ENCODE measurements at places on chromosomes 7 and 10. TPM values are rescaled to one million over a fixed set of nuclear protein-coding genes. Genes with fewer than 3 reads are reported as not detected.

DNA sequence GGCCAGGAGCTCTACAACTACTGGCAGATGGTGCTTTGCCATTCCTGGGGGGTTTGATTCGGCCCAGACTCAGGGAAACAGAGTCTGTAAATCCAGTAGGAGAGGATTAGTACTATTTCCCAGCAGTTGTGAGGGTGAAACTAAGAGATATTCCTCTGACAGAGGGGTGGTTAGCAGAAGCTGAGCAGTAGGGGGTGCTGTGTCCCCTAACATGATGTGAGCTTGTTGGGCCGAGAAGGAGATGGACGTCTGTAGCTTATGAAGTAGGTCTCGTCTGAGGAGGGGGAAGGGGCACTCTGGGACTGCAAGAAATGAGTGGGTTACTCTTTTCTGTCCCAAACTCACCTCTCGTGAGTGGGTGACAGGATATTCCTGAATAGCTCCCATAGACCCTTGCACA lies 179.2 kb upstream of the MBL2 start:
- DNase-seq, result peak; percentile 41

DNA sequence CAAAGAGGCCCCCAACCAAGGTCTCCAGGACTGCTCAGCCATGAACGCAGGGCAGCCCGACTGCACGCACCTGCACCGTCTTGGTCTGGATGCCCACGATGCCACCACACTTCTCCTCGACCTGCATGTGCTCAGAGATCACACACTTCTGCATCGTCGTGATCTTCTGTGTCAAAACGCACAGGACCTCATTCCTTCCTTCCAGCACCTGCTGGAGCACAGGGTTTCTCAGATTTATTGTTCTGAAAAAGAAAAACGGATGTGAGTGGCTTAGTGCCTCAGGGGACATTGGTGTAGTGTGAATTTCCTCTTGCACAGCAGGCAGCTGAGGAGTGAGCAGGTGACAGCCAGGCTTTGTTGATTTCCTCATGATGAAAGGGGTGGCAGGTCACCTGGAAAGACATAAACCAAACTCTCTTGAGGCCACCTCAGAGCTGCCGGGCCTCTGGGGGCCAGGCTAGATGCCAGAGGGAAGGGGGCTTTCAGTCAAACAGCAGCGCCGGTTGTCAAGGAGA lies 38.2 kb downstream of the GSDME start:
- no peak for DNase-seq

GRCh38 chr7:45132708-45133320 lies 21.3 kb upstream of the TBRG4 start:
- no peak for DNase-seq

- DNase-seq, result no peak
Measured at GRCh38 chr10:124450783-124451057, 885 bp upstream of the NKX1-2 start.

DNA sequence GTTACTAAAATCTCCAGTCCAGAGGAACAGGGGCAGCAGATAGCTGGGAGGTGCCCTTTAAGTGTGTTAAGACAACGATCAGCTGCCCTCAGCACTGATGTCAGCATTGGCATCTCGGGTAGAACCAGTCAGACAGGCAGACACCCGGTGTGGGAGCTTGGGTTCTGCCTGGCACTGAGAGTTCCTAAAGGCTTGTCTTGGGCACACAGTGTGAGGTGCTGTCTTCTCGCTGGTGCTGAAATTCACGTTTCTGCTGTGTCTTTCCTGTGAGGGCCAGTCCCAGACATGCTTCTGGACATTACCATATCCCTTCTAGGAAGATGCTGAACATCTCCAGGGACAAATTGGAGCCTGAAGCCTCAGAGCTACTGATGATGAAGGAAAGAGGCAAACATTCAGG lies 156.2 kb downstream of the DNAJB6 start:
- DNase-seq, result no peak

DNA sequence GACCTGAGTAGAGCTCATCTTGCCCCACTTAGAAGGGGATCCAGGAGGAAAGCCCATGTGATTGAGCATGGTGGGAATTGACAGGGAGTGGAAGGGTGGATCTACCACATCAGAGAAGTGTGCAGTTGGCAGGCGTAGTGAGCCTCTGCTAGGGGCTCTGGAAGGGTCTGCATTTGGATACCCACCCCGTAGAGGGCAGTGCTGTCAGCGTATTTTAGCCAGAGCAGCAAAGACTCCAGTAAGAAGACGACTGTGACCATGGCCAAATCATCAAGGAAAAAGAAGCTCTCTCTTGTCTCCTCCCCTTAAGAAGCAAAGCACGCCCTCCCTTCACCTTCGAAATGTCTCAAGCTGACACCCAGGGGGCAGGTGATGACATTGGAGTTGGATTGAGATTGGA lies 68.8 kb upstream of the INHBA start:
- DNase-seq, result no peak

DNA sequence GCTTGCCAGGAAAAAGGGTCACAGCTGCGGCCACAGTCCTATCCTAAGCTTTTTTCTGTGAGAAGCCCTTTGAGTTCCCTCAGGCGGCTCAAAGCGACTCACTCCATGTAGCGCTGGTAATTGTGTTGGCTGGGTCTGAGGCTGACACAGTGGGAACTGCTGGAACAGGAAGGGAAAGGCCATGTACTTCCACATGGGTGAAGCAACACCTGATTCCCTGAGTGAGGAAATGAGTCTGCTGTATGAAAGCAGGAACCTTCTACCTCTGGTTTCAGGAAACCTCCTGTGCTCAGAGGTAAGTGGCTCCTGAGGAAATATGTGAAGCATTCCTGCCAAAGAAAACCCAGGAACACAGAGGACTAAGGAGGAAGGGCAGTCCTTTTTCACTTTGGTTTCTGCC lies 734.6 kb upstream of the SORCS1 start:
- no peak for DNase-seq

DNA sequence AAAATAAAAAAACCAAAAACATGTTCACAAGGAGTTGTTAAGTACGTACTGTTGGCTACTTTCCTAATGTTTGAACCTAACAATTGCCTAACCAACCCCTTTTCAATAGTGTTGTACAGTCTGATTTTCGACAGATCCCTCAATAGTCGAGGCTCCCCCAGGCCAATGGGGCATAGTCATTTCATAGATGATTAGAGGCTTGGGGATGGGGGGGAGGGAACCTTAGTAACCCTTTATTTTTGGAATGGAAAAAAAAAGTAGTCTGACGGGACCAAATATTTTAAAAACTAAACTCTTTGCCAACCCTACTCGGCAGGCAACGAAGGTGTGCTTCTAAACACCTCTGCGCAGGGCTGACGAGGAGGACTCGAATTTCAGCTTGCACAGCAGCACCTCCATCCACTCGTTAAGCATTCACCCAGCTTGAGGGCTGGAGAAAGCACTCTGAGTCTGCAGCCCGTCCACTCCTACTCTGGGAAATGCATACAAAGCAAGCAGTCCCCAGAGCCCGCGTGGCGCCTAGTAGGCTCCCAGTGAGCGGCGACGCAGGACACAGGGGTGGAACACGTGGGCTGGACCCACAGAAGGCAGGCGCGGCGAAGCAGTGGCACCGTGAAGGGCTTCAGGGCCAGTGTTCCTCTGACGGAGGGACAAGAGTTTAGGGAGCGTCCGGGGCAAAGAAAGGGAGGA lies 899 bp downstream of the PUS7 start:
- peak; percentile 56 for DNase-seq

GRCh38 chr7:158828133-158829020 lies 932 bp downstream of the ESYT2 start:
- DNase-seq, result no peak

GRCh38 chr10:72041491-72041890 lies 46.9 kb downstream of the SPOCK2 start:
- no peak for DNase-seq

- peak; percentile 36 for DNase-seq
Measured at GRCh38 chr10:92290076-92290836, 622 bp downstream of the CPEB3 start.

GRCh38 chr10:14508725-14509124 lies 178.0 kb upstream of the FRMD4A start:
- no peak for DNase-seq

- DNase-seq, result no peak
Measured at GRCh38 chr10:118342638-118343020, 505 bp upstream of the FAM204A start.

GRCh38 chr10:124677749-124678556 lies 66.2 kb downstream of the FAM53B start:
- no peak for DNase-seq

GRCh38 chr10:124461642-124462347 lies at the start of gene LHPP:
LHPP (plus strand) TSS chr10:124461823; CDS start chr10:124461863, 40 bp downstream.
- DNase-seq, result peak; percentile 64

DNA sequence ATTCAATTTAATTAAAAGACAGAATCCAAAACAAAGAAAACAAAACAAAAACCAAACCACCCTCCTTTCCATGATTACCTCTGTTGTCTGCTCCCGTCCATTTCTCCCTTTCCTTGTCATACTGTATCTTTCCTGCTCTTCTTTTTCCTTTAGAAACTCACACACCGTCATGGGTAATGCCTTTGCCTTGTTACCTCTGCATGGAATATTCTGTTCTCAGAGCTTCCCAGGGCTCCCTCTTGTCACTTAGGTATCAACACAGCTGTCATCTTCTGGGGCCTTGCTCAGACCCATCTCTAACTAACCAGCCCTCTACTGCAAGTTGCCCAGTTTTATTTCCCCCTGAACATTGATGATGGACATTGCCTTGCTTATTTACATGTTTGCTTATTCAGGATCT lies 30.2 kb upstream of the GIMAP8 start:
- DNase-seq, result no peak

- DNase-seq, result no peak
Measured at GRCh38 chr7:158633055-158633956, 45.7 kb upstream of the PTPRN2 start.

GRCh38 chr10:122546242-122546641 lies 14.3 kb upstream of the DMBT1 start:
- DNase-seq, result no peak

GRCh38 chr10:4653160-4653559 lies 172.8 kb upstream of the AKR1E2 start:
- no peak for DNase-seq

DNA sequence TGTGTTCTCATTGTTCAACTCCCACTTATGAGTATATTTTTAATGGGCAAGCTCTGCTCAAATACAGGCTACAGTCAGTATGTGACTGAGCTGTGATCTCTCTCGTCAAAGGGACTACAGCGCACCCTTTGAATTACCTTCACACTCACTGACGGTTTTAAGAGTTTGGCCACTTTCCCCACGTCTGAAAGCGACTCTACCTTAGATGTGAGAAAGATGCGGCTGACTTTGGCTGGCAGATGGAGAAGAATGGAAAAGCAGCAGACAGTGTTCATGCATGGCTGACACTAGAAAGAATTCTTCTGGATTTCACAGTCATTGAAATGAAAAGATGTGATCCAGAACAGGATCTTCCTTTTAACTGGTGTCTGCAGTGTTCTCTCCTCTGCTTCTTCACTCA lies 2.0 kb upstream of the ATRNL1 start:
- no peak for DNase-seq

DNA sequence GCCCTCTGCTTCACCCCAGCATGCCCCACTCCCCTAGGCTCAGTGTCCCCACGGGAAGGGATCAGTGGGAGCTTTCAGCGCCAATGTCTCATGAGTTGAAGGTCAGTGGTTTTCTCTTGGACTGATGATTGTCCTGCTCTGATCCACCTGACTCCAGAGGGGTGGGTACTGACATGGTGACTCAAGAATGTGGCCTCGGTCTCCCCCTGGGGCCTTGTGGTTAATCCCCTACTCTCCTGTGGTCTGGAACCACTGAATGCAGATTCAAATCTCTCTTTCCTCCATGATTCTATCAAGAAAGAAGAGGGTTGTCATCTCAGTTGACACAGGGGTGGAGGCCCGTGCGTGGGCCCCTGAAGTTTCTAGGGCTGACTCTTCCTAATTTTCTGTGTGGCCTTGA lies 176.9 kb downstream of the RPS24 start:
- no peak for DNase-seq

DNA sequence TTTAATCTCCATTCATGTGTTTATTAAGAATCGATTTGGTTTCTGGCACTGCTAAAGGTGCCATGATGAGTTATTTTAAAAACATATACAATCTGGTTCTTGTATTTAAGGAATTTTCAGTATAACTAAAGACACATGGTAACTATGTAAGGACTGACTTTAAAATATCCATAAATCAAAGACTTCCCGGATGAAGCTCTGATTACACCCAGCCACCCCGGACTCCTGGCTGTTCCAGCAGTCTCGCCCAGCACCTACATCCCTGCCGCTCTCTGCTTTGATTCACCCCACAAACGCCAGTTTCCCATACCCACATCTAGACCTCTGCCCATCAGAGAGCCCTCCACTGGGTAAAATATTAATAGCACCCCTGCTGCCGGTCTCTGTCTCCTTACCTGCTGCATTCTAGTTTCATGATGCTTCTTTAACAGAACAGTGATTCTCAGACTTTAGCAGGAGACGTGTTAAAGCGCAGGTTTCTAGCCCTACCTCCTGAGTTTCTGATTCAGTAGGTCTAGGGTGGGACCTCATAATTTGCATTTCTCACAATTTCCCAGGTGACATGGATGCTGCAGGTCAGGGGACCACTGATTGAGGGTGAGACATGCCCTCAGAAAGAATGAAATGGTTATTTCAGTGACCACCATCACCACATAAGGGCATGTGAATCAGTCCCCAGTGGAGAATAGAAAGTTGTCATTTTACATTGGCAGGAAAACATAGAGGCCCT lies 185.7 kb downstream of the KIAA1217 start:
- DNase-seq, result no peak

- DNase-seq, result no peak
Measured at GRCh38 chr7:115477193-115477651, 553.3 kb downstream of the TFEC start.

GRCh38 chr10:95474228-95475002 lies 86.8 kb downstream of the SORBS1 start:
- no peak for DNase-seq

- no peak for DNase-seq
Measured at GRCh38 chr7:32077806-32078205, 7.6 kb upstream of the PDE1C start.

DNA sequence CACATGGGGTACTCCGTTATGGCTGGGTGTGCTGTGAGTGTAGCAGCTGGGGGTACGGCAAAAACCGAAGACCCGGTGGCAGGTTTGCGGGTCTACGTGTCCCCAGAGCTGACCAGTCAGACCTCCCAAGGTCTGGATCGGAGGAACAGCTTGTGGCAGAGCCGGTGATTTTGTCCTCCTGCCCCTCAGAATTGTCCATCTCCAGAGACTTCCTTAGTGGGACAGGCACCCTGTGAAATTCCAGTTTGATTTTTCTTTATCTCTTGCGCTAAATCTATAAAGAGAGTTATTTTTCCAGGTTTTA lies 1.0 kb downstream of the EIF3B start:
- DNase-seq, result no peak

DKK1 gene
- polyA plus RNA-seq, result 45.6 TPM

RBP4 gene
- 15.7 TPM for polyA plus RNA-seq

TLX1 gene
- polyA plus RNA-seq, result 0.24 TPM

FFAR4 gene
- 0.08 TPM for polyA plus RNA-seq

CPEB3 gene
- polyA plus RNA-seq, result 4.0 TPM

ABCB1 gene
- polyA plus RNA-seq, result 0.79 TPM

PLEKHS1 gene
- polyA plus RNA-seq, result 0.21 TPM

ACBD7 gene
- polyA plus RNA-seq, result 6.0 TPM

ZNF736 gene
- 20.2 TPM for polyA plus RNA-seq

ZNF282 gene
- polyA plus RNA-seq, result 26.1 TPM

CCDC172 gene
- polyA plus RNA-seq, result not detected

CYP3A4 gene
- polyA plus RNA-seq, result 0.17 TPM
